ENCODE measurements at places on chromosomes 6 and 20. TPM values are rescaled to one million over a fixed set of nuclear protein-coding genes. Genes with fewer than 3 reads are reported as not detected.
A peak's percentile ranks its signal among the peaks of the same experiment; 100 is the strongest.

GRCh38 chr6:71983131-71983530, 96.8 kb downstream of the RIMS1 start:
- DNase-seq: no peak

DNA sequence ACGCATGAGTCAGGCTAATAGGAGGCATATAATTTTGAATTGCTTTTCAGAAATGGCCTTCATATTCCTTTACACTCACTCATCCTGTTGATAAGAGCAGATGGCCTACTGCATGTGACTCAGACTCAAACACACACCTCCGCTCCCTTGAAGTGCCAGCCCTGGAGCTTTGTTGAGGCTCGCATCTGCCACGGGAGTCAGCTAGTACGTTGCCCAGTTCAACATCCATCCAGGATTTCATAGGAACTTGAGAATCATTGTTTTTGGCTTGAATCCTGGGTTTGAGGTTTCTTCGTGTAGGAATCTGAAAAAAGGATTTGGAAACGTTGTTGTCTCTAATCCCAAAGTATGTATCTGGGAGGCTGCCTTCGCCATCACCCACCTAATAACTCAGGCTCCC, 87.4 kb upstream of the JAG1 start:
- no peak for DNase-seq

GRCh38 chr20:57920971-57921370, 211.2 kb upstream of the PMEPA1 start:
- DNase-seq: no peak

The SLC17A9 gene
- total RNA-seq: 4.7 TPM

DNA sequence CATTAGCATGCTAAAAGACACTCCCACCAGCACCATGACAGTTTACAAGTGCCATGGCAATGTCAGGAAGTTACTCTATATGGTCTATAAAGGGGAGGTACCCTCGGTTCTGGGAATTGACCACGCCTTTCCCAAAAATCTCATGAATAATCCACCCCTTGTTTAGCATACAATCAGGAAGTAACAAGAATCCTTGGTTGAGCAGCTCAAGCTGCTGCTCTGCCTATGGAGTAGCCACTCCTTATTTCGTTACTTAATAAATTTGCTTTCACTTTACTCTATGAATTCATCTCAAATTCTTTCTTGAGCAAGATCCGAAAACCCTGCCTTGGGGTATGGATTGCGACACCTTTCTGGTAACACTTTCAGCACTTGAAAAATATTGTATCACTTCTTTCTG, 243.0 kb downstream of the BMP2 start:
- DNase-seq: no peak

- peak; percentile 47 for DNase-seq
Measured at GRCh38 chr6:21594416-21595281, 1.1 kb downstream of the SOX4 start.

DNA sequence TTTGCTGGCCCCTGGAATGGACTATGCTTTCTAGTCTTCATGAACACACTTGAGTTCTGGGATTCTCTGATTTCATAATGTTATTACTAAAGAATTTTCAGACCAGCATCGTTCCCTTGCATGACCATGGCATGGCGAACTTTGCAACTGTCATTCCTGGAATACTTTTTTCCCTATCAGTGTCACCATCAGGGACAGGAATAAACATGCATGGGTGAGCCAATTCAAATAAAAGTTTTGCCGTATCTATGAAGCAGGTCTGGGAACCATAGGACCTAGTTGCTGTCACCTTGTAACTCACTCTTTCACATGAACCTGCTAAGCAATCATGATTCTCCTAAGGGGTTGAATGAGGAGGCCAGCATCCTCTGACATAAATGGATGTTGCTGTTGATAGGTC, 68.2 kb upstream of the AGPAT4 start:
- no peak for DNase-seq

The OPN5 gene
- total RNA-seq: not detected

DNA sequence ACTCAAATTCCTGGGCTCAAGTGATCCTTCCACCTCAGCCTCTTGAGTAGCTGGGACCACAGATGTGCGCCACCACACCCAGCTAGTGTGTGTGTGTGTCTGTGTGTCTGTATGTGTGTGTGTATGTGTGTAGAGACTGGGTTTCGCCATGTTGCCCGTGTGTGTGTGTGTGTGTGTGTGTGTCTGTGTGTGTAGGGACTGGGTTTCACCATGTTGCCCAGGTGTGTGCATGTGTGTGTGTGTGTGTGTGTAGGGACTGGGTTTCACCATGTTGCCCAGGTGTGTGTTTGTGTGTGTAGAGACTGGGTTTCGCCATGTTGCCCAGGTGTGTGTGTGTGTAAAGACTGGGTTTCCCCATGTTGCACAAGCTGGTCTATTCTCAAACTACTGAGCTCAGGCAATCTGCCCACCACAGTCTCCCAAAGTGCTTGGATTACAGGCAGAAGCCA, 28.3 kb downstream of the CDK5RAP1 start:
- DNase-seq: no peak

- DNase-seq: no peak
Measured at GRCh38 chr6:139475241-139475640, 100.8 kb upstream of the CITED2 start.

The C20orf141 gene
- not detected for total RNA-seq

DNA sequence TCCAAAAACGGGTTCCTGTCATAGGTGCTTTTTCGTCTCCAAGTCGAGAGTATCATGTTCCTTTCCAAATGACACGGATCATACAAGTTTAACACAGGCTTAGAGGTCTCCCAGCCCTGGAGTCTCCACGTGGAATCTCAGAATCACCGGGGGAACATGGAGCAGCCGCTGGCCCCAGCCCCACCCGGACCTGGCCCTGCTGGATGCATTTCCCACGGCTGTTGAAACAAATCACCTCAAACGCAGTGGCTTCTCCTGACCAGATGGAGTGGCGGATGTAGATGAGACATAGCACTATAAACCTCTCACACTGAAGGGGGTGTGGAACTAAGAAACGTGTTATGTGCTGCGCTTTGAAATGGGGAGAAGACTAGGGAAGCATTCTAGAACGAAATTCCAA, 70.0 kb upstream of the FRMD1 start:
- DNase-seq: no peak

GRCh38 chr20:12528104-12528503, 480.7 kb upstream of the SPTLC3 start:
- no peak for DNase-seq

GRCh38 chr20:24163506-24163905, 174.9 kb upstream of the GGTLC1 start:
- no peak for DNase-seq

The C6orf132 gene
- 14.5 TPM for total RNA-seq

- no peak for DNase-seq
Measured at GRCh38 chr6:80165143-80165542, 58.7 kb downstream of the BCKDHB start.

- no peak for DNase-seq
Measured at GRCh38 chr6:109055771-109056235, 38.8 kb downstream of the SESN1 start.

The GPX5 gene
- not detected for total RNA-seq

DNA sequence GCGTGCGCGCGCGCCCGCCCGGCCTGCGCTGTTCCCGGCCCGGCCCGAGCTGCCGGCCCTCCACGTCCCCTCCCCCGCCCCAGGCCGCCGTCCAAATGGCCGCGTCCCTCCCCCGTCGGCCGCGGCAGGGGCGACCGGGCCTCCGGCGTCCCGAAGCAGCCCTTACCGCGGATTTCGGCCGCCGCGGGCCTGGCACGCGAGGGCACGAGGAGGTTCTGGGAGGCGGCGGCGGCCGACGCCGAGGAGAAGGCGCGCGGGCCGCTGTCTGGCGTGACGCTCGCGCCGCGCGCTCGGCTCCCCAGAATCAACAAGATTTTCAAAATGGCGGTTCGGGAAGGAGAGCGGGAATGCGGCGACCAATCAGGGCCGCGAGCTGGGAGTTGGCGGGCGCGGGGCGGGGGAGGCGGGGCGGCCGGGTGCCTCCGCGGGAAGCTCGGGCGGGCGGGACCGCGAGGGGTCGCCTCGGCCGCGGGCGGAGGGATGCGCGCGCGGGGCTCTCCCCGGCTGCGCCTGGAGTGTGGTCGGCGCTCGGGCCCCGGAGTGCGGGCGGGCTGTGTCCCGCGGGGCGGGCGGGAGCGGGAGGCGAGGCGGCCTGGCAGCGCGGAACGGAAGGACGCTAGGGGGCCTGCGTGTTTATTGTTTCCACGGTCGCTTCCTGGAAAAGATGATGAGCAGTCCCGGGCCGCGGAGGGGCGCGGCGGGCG, at the start of gene DEK:
DEK (minus strand) TSS at position 312 of the 704 bp plus-strand sequence. CDS start 543 bp downstream, outside the sequence.
- peak; percentile 88 for DNase-seq

The MEP1A gene
- total RNA-seq: not detected

DNA sequence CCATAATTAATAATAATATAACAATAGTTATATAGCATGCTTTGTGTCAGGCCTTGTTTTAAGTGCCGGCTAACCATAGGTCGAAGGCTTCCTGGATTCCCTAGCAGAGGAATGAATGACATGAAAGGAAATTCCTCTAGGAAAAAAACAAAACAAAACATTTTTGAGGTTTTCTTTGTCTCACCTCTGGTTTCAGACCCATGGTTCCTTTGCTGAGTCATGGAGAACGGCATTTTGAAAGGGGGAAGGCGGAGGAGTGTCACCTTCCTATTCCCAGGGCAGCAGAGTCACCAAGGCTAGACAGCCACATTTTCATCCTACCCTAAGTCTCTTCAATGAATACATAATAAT, 25.3 kb upstream of the CCND3 start:
- no peak for DNase-seq

The IPCEF1 gene
- total RNA-seq: 2.5 TPM

The ZNF334 gene
- 7.6 TPM for total RNA-seq

GRCh38 chr20:20321134-20321533, 46.8 kb upstream of the INSM1 start:
- no peak for DNase-seq

- no peak for DNase-seq
Measured at GRCh38 chr20:444117-444516, 18.2 kb downstream of the TBC1D20 start.

- DNase-seq: no peak
Measured at GRCh38 chr6:45036103-45036502, 292.0 kb upstream of the RUNX2 start.

The PI3 gene
- total RNA-seq: 509 TPM

DNA sequence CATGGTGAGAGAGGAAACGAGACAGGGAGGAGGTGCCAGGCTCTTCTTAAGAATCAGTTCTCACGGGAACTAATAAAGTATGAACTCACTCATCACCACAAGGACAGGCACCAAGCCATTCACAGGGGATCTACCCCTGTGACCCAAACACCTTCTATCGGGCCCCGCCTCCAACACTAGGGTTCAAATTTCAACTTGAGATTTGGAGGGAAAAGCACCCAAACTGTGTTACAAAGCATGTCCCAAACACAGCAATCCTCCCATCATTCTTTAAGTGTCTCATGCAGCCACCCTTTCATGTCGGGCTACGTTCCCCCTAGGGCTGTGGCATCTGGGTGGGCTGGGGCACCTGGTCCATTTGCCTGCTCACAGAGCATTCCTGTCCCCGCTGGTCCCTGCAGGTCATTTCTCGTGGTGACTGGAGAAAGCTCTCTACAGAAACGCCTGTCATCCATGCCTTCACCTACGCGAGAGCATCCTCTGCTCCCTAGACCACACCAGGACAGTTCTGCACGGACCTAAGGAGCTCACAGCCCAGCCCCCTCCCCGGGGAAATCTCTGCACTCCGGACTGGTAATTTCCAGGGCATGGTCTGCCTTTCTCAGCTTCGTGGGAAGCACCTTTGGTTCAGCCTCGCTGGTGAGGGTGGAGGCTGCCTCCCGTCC, 79.6 kb downstream of the TTLL2 start:
- DNase-seq: no peak

The BANF2 gene
- total RNA-seq: not detected

The GPR6 gene
- not detected for total RNA-seq

The ADTRP gene
- total RNA-seq: 14.0 TPM

DNA sequence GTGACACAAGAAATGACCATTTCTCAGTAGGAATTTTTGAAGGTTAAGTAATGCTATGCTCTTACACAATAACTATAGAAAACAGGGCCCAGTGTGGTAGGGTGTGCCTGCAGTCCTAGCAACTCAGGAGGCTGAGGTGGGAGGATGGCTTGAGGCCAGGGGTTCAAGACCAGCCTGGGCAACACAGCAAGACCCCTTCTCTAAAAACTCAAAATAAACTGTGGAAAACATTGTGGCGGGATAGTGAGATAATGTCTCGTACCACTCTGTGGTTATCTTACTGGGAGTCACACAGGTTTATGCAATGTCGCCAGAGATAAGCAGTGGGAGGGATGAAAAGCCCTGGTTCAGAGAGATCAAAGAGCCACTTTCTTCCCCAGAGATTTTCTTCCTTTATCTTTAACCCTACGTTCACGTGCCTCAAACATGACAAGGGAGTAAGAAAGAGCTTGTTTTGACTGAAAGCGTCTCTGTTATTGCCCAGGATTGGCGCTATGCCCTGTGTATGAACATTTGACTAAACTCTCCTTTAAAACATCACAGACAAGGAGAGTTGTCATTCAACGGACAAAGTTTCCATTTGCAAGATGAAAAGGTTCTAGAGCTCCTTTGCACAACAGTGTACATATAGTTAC, 13.9 kb downstream of the GCM1 start:
- no peak for DNase-seq

The KCNK5 gene
- total RNA-seq: 1.4 TPM

DNA sequence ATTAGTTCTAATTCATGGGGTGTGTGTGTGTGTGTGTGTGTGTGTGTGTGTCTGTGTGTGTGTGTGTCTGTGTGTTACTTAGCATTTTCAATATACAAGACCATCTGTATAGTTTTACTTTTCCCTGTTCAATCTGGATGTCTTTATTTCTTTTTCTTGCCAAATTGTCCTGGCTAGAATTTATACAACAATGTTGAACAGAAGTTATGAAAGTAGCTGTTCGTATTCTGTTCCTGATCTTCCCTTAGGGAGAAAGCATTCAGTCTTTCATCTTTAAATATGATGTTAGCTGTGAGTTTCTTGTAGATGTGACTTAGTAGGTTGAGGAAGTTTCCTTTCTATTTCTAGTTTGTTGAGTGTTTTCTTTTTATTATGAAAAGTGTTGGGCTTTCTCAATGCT, 334.7 kb upstream of the RNF24 start:
- peak; percentile 18 for DNase-seq

- DNase-seq: no peak
Measured at GRCh38 chr6:149277621-149278020, 39.9 kb upstream of the TAB2 start.

- DNase-seq: no peak
Measured at GRCh38 chr20:58945965-58946631, 35.0 kb upstream of the NELFCD start.

DNA sequence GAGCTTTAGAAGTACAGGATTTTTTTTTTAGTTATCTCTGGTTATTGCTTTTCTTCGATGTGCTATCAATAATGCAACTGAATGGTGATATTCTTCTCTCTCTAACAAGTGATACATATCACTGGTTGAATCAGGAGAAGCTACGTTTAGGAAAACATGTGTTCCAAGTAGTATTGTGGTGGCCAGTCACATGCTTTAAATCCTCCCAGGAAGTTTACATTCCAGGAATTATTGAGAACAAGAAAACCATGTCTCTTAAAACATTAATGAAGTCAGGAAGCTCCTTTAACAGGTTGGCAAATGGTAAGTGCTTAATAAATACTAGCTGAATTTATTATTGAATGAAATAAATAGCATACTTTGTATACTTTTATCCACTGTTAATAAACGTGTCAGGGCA, 371.1 kb downstream of the BCKDHB start:
- DNase-seq: no peak

The HNF4A gene
- total RNA-seq: 0.10 TPM

- DNase-seq: no peak
Measured at GRCh38 chr6:81933608-81934051, 181.1 kb upstream of the TENT5A start.
